SW 1271 (cell line): ENCODE measurements at places on chromosomes 3 and 15.

DNA sequence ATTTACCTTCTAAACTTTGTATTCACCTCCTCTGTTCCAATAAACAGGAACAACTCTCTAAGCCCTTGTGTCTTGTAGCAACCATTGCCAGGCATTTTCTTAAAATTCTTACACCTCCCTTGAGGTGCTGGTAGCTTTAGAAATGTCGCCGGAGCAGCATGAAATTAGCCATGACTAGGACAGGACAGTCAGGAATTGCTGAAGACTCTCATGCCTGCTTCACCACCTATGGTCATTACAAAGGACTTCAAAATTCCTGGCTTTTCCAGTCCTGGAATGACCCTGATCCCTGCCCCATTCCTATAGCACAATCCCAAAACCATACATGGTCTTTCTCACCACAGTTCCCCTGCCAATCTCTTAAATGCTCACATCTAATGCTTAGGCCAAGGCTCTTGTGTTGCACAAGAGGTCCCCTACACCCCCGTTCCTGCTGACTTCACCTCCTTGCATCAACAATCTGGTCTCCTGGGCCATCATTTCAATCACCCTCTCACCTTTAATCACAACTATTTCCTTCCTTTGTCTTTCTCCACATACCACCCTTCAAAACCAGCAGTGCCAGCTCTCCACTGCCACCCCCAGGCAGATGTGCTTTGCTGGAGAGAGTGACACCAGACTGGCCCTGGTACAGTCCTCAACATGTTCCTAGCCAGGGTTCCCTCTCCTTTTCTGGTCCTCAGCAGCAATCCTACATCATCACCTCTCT, 113.2 kb upstream of the TJP1 start:
- DNase-seq: peak; percentile 12

DNA sequence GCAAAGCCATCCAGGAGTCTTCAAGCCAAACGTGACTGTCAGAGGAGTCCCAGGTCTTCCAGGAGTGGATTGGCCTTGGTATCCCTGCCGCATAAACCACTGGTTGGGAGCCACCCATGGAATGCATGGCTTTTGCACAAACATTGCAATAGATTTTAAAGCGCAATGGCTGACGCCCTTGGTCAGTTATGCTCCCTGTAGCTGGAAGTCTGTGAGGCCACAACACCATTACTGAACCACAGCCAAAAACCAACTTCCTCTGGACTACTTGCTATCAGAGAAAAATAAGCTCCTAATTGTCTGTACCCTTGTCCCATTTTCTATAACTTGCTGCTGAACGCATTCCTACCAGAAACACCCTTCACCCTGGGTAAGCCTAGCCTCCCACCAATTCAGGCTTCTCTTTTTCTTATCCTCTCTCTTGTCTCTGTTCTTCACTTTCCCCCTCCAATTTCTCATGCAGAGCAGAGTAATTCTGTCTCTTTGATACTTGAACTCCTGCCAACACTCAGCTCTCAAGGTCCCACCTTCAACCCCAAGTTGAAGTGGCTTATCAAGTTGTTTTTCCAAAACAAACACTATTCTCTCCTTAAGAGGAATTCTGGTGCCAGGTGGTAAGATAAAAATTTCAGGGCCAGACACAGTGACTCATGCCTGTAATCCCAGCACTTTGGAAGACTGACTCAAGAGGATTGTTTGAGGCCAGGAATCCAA, 176.4 kb upstream of the UBE2E1 start:
- no peak for DNase-seq

DNA sequence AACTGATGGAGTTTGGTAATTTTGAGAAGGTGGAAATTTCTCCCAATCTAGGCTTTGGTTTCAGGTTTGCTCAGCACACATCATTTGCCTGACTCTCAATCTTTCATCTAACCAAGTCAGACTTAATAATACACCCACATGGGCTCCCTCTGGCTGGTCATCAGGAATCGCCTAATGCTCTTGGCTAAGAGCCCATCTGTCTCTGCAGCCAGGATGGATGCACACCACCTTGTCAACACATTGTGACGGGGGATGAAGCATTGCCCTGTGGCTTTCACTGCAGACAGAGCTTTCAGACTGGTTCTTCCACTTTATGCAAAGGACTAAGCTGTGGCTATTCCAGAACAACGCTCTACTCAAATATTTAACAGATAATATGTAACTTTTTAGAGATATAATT, 3.0 kb upstream of the HDGFL3 start:
- no peak for DNase-seq

GRCh38 chr3:187027531-187028278, 97.4 kb downstream of the ST6GAL1 start:
- DNase-seq: no peak

- DNase-seq: no peak
These were observed 1.1 kb downstream of the SAMMSON start for GRCh38 chr3:70000563-70001081.

- DNase-seq: no peak
These were observed 788 bp upstream of the DLG1 start for GRCh38 chr3:197298945-197299854.

DNA sequence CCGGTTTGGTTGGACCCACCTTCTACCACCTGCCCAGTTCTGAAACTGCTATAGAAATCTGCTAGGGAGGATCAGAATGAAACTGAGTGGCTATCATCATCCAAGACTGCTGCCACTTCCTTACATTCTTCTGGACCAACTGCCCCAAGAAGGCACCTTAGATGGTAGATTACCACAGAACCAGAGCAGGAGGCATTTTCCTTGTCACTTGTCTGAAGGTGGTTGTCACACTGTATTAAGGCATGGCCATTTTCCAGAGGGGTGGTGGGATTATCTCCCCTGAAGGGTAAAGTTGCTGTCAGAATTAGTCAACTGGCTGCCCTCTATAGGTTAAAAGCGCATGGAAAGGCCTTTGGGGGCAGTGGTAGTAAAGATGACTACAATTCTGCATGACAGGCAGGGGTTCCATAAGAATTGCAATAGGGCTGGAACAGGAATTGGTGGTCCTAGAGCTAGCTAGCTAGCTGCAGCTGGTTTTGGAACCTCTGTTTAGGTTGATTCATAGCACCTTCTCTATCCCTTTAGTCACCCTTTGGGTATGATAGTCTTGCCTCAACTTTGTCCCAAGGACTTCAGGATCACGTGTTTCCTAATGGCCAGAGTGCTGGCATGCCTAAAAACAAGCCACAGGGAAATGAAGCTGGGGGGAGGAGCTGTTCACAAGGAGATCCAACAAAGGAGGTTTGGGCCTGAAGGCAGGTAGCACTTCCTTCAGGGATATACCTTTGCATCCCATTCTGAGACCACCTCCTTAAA, 4.8 kb upstream of the CSPG5 start:
- DNase-seq: no peak

GRCh38 chr15:22963641-22964040, 16.5 kb downstream of the CYFIP1 start:
- no peak for DNase-seq

- no peak for DNase-seq
These were observed 5.5 kb upstream of the NR2F2 start for GRCh38 chr15:96324940-96325540.

- DNase-seq: no peak
These were observed 14.7 kb downstream of the CMTM6 start for GRCh38 chr3:32487781-32488473.

DNA sequence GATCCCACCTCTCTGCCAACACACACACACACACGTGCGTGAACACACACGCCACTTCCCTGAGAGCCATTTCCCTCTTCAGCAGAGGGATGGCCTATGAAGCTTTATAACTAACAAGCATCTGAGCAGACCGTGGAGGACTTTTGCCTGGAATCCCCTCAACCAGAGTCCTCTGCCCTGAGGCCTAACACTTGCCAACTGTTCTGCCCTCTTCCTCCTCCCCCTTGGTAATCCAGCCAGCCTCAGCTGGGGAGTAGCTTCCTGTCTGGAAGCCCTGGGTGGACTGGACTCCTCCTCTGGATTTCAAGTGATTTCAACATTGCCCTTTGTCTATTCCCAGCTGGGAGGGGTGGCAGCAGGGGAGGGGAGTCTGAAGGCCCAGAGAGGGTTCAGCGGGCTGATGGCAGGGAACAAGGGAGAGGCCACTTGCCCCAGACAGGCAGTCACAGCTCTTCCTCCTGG, 68.4 kb upstream of the HACD2 start:
- peak; percentile 4 for DNase-seq

GRCh38 chr3:48130321-48130904, 57.8 kb downstream of the CDC25A start:
- no peak for DNase-seq

GRCh38 chr3:140695361-140696061, 17.6 kb downstream of the TRIM42 start:
- no peak for DNase-seq

DNA sequence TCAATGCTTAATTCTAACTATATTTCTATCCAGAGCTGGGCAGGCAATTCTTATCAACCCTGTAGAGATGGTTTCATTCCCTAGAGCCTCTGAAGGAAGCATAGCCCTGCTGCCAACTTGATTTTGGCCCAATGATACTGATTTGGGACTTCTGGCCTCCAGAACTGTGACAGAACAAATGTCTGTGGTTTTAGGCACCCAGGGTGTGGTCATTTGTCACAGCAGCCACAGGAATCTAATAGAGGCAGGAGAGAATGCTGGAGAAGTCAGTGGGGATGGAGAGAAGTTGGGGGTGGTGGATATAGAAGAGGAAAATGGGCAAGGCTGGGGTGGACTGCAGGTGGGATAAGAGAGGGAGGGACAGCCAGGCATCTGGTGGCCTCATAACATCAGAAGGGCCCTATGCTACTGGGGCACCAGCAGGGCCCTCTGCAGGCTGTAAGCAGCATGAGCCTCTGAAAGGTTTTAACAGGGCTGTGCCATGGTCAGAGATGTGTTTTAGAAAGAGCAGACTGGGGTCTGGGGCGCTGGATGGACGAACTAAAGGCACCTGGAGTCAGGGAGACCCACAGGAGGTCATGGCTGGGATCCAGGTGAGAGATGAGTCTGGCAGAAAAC, 19.8 kb downstream of the MRPS11 start:
- DNase-seq: no peak

DNA sequence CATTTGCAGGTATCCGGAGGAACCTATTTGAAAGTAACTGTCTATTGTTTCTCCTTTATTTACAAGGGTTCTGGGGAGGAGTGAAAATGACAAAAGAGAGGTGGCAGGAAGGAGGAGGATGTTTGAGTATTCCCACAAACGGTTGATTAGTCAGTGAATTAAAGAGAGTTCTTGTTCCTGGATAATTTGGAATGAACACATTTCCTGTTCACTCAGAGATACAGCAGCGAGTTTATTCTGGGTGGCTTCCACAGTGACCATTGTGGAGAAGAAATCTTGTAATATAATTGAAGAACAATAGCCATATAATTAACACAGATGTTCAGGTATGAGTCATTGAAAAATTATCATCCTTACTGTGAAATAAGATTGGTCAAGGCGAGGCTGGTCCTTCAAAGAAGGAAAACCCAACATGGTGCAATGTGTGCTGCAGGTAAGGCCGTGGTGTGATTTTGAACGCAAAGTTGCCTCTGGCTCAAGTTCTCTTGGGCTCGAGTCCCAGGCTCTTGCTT, 77.3 kb downstream of the NFKBIZ start:
- no peak for DNase-seq

DNA sequence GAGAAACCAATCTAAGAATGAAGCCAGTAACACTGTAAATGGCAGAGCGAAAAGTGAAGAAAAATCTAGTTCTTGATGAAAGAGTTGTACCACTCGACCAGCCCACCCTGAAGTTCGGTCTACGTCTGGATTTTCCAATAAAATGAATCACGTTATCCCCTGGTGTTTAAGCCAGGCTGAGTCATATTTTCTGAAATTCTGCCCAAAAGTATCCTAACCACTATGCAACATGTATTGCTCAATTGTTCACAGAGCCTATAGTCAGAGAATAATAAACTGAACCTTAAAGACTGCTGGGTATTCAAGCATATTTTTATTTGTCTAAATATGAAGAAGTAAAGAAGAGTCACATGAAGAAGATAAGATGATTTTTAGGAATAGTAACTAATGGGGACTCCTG, 245.7 kb downstream of the FGF12 start:
- DNase-seq: no peak

- no peak for DNase-seq
These were observed 313.4 kb upstream of the CHRM5 start for GRCh38 chr15:33654860-33655259.

DNA sequence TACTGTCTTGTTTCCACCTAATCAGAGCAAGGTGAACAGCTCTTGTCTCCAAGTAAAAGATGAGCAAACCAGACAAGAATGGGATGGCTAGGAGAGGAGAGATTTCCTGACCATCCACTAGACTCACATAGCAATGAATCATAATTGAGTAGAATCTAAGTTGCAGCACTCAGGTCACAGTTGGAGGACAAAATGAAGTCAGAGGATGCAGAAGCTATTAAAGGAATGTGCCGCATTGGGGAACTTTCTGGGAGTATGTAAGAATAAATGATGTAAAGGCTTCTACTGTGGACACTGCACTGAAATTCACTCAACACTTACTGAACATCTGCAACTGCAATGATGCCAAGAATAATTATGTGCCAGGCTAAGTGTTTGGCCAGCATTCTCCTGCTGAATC, 217.4 kb upstream of the WNT5A start:
- no peak for DNase-seq

- no peak for DNase-seq
These were observed 18.7 kb upstream of the PDCD6IP start for GRCh38 chr3:33779751-33780150.

- no peak for DNase-seq
These were observed 53.3 kb downstream of the KY start for GRCh38 chr3:134597390-134597970.

DNA sequence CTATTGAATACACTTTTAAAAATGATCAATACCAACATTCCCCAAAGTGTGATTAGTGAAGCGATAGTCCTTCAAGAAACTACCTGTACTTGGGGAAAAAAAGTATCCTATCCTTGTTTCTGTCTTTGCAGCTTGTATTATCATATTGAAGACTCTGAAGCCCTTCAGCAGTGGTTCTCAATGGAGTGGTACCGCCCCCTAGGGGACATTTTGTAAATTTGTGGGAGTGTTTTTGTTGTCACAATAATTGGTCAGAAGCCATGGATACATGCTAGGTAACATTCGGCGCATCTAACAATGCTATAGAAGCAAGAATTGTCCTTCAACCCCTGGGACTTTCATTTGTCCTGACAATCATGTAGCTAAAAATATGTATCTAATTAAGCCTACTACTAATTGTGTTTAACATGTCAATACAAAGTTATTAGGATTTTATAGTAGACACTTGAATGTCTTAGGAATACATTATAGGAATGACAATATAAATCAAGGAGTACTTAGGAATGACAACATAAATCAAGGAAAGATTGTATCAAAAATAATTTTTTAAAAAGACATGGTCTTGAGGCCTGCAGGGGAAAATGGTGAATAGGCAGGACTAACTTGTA, 53.7 kb downstream of the NMD3 start:
- DNase-seq: no peak

GRCh38 chr15:74434263-74435136, 742 bp upstream of the SEMA7A start:
- DNase-seq: no peak
